ENCODE measurements at places on chromosomes 1 and 21.

GRCh38 chr1:43530483-43531106 is at the start of gene PTPRF:
TSS of gene PTPRF (plus strand) at chr1:43530883. CDS start at chr1:43545076, 14,193 bp downstream.
- H3K36me3 ChIP-seq: no peaks in the 10 kb centered on the region
- peak; percentile 87 for DNase-seq
- no peak within 1 kb of the TSS for H3K27ac ChIP-seq
- peaks cover 13% of the 10 kb centered on the region for H3K27me3 ChIP-seq

DNA sequence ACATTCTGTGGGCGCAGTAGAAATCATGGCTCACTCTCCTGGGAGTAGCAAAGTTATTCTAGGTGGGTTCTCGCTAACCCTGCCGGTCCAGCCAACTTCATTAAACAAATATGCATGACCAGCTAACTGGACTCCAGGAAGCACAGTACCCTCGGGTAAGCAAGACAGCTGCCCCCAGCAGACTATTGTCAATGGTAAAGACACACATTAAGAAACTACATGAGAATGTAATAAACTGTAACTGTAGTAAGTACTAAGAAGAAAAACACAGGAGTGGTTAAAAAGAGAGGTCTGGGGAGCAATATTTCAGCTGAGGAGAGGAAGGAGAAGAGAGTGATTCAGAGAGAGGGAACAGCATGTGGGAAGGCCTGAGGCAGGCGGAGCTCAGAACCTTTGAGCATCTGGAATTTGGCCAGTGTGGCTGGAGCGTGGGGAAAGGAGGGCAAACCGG is 7.4 kb downstream of the SLC2A5 start:
- no peak overlapping the region for H3K27ac ChIP-seq
- no peaks in the 10 kb centered on the region for H3K36me3 ChIP-seq
- H3K27me3 ChIP-seq: no peaks in the 10 kb centered on the region
- H3K4me1 ChIP-seq: peaks cover 9% of the 10 kb centered on the region

- peaks cover 65% of the 10 kb centered on the region for H3K4me1 ChIP-seq
- no peak overlapping the region for H3K4me3 ChIP-seq
- H3K27me3 ChIP-seq: no peaks in the 10 kb centered on the region
Observed at GRCh38 chr1:182699393-182700350, 15.3 kb upstream of the RGS8 start.

- no peaks in the 10 kb centered on the region for H3K36me3 ChIP-seq
- H3K4me3 ChIP-seq: no peak overlapping the region
- H3K27me3 ChIP-seq: no peaks in the 10 kb centered on the region
Observed at GRCh38 chr1:119080586-119080985, 59.9 kb downstream of the WARS2 start.

GRCh38 chr1:31633117-31633516 is 11.6 kb downstream of the PEF1 start:
- H3K4me3 ChIP-seq: no peak overlapping the region
- H3K36me3 ChIP-seq: no peaks in the 10 kb centered on the region
- DNase-seq: peak; percentile 39
- no peak overlapping the region for H3K27ac ChIP-seq
